ENCODE measurements at places on chromosomes 2 and 18. TPM values are rescaled to one million over a fixed set of nuclear protein-coding genes. Genes with fewer than 3 reads are reported as not detected.

ST8SIA5 gene
- total RNA-seq = not detected

UGT1A5 gene
- not detected for total RNA-seq

CXCR2 gene
- total RNA-seq = not detected

SLC38A11 gene
- total RNA-seq = not detected

DNA sequence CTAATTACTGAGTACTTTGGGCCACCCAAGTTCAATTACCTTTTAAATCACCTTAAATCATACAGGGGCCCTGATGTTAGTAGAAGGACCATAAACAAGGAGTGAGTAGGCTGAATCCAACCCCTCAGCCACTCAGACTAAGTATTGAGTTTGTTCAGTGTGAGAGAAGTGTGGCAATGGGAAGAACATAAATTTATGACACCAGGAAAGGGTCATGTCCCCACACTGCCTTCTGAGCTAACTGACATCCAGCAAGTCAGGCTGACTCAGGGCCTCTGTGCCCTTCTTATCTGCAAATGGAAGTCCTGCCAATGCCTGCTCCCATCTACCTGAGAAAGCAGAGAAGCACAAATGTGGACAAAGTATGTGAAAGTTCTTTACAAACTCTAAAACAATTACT, 12.9 kb downstream of the PLEKHM3 start:
- no peaks in the 10 kb centered on the region for H3K36me3 ChIP-seq
- H3K4me3 ChIP-seq = no peak overlapping the region
- DNase-seq = no peak
- no peak overlapping the region for H3K27ac ChIP-seq
- no peaks in the 10 kb centered on the region for H3K27me3 ChIP-seq

DNA sequence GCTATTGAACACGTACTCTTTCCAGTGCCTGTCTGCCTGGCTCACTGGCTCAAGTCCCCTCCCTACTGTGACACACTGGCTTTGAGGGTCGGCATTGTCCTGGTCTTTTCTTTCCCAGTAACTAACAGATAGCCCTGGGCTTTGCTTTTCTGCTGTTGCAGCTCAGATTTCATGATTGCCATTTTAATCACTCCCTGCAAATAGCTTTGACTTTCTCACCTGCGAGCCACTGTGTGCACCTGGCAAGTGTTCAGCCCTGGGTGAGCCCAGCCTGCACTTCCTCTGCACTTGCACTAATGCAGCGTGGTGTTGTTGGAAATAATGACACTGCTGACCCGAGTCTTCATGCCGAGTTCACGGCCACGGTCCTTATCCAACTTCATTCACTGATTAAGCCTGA, 52.9 kb downstream of the DCDC2C start:
- DNase-seq = no peak
- H3K4me1 ChIP-seq = no peaks in the 10 kb centered on the region
- peaks cover 7% of the 10 kb centered on the region for H3K27me3 ChIP-seq
- no peaks in the 10 kb centered on the region for H3K36me3 ChIP-seq
- no peak overlapping the region for H3K4me3 ChIP-seq

RNF149 gene
- total RNA-seq = 42.1 TPM

DNA sequence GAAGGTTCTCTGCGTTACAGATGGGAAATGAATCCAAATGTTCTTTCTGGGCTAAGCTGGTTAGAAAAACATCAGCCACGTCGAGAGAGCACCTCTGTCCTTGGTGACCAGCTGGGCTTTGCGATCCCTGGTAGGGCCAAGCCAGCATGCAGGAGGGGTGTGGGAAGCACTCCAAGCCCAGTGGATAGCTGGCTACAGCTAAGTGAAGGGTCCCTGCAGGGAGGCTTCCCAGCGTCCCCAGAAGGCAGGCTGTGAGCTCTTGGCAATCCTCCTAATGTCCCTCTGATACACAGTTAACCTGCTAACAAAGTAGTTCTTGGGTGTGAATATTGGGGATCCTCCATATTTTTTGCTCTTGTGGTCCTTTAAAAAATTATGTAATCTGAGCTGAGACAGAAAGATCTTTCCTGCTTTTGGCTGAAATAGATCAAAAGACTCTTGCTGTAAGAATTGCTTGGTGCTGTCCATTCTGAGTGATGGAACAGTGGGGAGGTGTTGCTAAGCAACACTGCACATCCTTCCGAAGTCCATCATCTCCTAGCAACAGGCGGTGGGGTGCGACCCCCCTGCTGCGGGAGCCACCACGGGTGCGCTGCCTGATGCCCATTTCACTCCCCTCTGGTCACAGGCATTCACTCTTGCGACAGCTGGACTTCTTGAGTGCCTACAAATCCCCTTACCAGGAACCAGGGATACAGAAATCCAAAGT, 88.5 kb upstream of the UXS1 start:
- H3K36me3 ChIP-seq = no peaks in the 10 kb centered on the region
- H3K27me3 ChIP-seq = peaks cover 14% of the 10 kb centered on the region
- H3K4me3 ChIP-seq = no peak overlapping the region
- H3K4me1 ChIP-seq = no peaks in the 10 kb centered on the region

NT5C1B gene
- not detected for total RNA-seq

LCT gene
- 0.05 TPM for total RNA-seq

CD8B2 gene
- 0.19 TPM for total RNA-seq

GRCh38 chr2:161019311-161019710, 140.9 kb upstream of the TANK start:
- DNase-seq = no peak
- H3K27ac ChIP-seq = no peak overlapping the region
- no peaks in the 10 kb centered on the region for H3K27me3 ChIP-seq
- H3K36me3 ChIP-seq = peaks cover 2% of the 10 kb centered on the region
- no peaks in the 10 kb centered on the region for H3K4me1 ChIP-seq
- H3K4me3 ChIP-seq = no peak overlapping the region

DNA sequence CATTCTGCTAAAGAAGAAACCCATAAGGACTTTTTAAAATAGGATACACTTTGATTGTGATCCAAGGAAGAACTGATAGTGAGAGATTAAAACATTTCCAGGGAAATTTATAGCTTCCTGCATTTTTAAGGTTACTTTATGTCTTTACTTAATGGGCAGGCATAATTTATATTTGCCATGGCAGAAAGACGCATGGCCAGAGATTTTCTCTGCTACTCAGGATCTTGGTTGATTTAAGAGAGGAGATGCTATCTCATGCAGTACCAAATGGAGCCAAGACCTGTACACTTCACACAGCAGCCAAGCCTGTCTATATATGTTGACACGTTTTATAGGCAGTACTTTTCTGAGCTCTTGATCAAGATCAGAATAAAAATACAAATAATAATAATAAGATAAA, 60.9 kb upstream of the NT5C1B start:
- H3K27ac ChIP-seq = no peak overlapping the region
- no peak for DNase-seq
- H3K4me1 ChIP-seq = no peaks in the 10 kb centered on the region

- peak overlapping the region; percentile 91 for H3K27ac ChIP-seq
- H3K36me3 ChIP-seq = peaks cover 16% of the 10 kb centered on the region
- DNase-seq = peak; percentile 77
- peaks cover 74% of the 10 kb centered on the region for H3K4me1 ChIP-seq
- H3K4me3 ChIP-seq = peak overlapping the region; percentile 88
These were observed 3.5 kb downstream of the CTDP1 start for GRCh38 chr18:79682894-79683625.

- no peak overlapping the region for H3K27ac ChIP-seq
- no peaks in the 10 kb centered on the region for H3K4me1 ChIP-seq
- H3K4me3 ChIP-seq = no peak overlapping the region
- peaks cover 15% of the 10 kb centered on the region for H3K27me3 ChIP-seq
These were observed 99.4 kb upstream of the ARL5A start for GRCh38 chr2:151927501-151928221.

DNA sequence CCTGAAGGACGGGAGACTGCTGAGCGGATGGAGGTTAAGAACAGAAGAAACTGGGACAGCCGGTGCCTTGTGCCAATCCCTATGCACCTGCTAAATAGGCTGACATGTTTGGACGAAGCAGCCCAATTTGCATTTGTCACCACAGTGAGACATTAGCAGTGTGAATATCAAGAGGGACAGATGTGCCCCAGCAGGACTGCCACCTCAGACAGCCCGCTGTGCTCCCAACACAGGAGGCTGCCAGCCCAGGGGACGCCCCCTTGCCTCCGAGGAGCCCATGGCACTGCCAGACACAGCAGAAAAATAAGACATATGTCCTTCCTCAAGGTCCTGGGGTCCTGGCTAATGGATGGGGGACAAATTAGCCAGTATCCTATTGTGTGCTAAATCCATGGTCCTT, 306.7 kb upstream of the POU3F3 start:
- H3K4me3 ChIP-seq = no peak overlapping the region
- H3K27ac ChIP-seq = no peak overlapping the region
- no peak for DNase-seq
- no peaks in the 10 kb centered on the region for H3K36me3 ChIP-seq

TRMT61B gene
- total RNA-seq = 18.1 TPM

ZNF804A gene
- not detected for total RNA-seq

DNA sequence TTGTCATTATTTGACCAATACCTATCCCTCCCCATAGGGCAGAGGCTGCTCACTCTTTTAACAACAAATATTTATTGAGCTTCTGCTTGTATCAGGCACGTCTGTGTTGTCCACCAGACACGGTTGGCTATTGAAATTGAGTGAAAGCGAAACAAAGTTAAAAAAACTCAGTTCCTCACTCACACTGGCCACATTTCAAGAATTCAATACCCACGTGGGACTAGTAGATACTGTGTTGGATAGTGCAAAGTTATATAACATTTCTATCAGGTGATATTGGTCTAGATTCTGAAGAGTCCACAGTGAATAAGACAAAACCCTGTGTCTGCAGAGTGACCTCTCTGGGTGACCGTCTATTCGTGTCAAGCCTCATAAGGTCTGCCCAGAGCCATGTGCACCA, 43.9 kb upstream of the GALR1 start:
- no peak overlapping the region for H3K4me3 ChIP-seq
- peaks cover 29% of the 10 kb centered on the region for H3K4me1 ChIP-seq
- H3K27me3 ChIP-seq = no peaks in the 10 kb centered on the region
- no peak for DNase-seq
- no peaks in the 10 kb centered on the region for H3K36me3 ChIP-seq
- no peak overlapping the region for H3K27ac ChIP-seq

DNA sequence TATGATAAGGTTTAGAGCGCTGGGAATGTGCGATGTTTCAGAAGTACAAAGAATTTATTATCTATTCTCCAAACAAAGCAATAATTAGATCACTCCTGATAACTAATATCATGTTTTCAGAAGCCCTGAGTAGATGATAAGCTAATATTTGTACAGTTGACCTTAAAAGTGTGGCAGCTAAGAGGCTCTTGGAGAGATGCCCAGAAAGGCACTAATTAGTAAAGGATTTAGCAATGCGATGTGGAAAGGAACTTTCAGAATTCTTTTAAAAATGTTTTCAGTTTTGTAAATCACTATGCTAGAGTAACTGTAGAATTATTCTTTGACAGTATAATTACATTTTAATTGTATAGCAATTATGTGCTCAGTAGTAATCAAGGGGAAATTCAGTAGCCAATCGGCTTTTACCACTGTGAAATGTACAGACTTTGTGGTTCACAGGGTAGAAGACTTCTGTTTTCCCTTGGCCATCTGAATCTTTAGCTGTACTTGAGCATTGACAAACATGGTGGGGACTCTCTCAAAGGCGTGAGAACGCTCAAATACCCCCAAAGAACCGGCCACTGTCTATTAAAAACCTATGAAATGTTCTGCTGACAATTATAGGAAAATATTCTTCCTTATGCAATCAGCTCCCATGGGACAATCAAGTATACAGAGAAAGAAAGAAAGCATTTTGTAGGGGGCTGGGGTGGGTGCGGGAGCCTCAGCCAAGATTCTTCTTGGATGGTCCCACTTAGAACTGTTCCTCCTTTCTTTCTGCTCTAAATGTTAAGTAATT, 262.8 kb upstream of the AGAP1 start:
- H3K36me3 ChIP-seq = no peaks in the 10 kb centered on the region
- H3K27me3 ChIP-seq = peaks cover 20% of the 10 kb centered on the region
- no peak overlapping the region for H3K27ac ChIP-seq
- no peaks in the 10 kb centered on the region for H3K4me1 ChIP-seq

DNA sequence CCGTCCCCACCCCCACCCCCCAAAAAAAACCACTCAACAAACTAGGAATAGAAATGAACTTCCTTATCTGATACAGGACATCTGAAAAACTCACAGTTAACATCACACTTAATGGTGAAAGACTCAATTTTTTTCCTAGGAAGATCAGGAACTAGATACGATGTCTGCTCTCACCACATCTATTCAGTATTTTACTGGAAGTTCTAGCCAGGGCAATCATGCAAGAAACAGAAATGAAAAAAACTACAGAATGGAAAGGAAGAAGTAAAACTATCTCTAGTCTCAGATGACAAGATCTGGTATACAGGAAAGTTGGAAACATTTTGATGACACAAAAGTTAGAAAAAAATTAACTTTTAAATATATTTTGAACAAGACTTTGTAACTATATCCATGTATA, 114.4 kb upstream of the FZD5 start:
- no peaks in the 10 kb centered on the region for H3K4me1 ChIP-seq
- no peak overlapping the region for H3K4me3 ChIP-seq

- no peak overlapping the region for H3K4me3 ChIP-seq
- H3K36me3 ChIP-seq = no peaks in the 10 kb centered on the region
- H3K4me1 ChIP-seq = no peaks in the 10 kb centered on the region
- H3K27ac ChIP-seq = no peak overlapping the region
These were observed 13.2 kb upstream of the RNF103 start for GRCh38 chr2:86636842-86637241.

- H3K4me3 ChIP-seq = no peak overlapping the region
- H3K27ac ChIP-seq = no peak overlapping the region
- no peaks in the 10 kb centered on the region for H3K27me3 ChIP-seq
- H3K36me3 ChIP-seq = no peaks in the 10 kb centered on the region
These were observed 540.0 kb upstream of the GYPC start for GRCh38 chr2:126115975-126116374.

GRCh38 chr2:143698352-143698751, 569.1 kb downstream of the ARHGAP15 start:
- H3K27ac ChIP-seq = peak overlapping the region; percentile 64
- no peaks in the 10 kb centered on the region for H3K27me3 ChIP-seq
- peaks cover 7% of the 10 kb centered on the region for H3K36me3 ChIP-seq
- no peak overlapping the region for H3K4me3 ChIP-seq
- DNase-seq = no peak

DNA sequence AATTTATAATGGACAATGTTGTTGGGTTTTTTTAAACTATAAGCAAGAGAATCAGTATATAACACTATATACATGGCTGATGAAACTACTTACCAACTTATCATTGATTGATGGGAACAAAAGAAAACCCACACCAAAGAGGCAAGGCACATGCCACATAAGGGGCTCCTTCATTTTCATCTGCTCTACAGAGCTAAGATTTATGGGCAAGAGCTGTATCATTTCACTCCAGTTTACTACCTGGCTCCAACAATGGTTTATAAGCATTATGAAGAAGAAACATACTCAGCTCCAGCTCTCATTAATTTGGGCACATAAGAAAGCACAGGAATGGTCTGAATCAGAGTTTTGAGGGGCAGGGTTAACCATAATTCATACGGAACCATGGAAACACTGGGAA, 283.3 kb downstream of the AGPS start:
- H3K27me3 ChIP-seq = peaks cover 19% of the 10 kb centered on the region
- no peaks in the 10 kb centered on the region for H3K4me1 ChIP-seq
- no peak overlapping the region for H3K4me3 ChIP-seq
- DNase-seq = no peak
- H3K27ac ChIP-seq = no peak overlapping the region

PPP1R7 gene
- total RNA-seq = 123 TPM

RGPD4 gene
- 0.05 TPM for total RNA-seq
